ENCODE measurements at places on chromosomes 7 and 10.

DNA sequence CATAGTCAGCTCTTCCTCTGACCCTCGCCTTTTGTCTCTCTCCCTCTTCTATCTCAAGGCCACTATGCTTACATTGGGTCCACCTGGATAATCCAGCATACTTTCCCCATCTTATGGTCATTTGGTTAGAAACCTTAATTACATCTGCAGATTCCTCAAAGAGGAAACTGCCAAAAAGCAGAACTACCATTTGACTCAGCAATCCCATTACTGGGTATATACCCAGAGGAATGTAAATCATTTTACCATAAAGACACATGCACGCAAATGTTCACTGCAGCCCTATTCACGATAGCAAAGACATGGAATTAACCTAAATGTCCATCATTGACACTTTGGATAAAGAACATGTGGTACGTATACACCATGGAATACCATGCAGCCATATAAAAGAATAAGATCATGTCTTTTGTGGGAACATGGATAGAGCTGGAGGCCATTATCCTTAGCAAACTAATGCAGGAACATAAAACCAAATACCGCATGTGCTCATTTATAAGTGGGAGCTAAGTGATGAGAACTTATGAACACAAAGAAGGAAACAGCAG lies 114.8 kb upstream of the NPY start:
- DNase-seq: no peak

GRCh38 chr7:112080978-112081377 lies 125.2 kb downstream of the DOCK4 start:
- DNase-seq: peak; percentile 89

DNA sequence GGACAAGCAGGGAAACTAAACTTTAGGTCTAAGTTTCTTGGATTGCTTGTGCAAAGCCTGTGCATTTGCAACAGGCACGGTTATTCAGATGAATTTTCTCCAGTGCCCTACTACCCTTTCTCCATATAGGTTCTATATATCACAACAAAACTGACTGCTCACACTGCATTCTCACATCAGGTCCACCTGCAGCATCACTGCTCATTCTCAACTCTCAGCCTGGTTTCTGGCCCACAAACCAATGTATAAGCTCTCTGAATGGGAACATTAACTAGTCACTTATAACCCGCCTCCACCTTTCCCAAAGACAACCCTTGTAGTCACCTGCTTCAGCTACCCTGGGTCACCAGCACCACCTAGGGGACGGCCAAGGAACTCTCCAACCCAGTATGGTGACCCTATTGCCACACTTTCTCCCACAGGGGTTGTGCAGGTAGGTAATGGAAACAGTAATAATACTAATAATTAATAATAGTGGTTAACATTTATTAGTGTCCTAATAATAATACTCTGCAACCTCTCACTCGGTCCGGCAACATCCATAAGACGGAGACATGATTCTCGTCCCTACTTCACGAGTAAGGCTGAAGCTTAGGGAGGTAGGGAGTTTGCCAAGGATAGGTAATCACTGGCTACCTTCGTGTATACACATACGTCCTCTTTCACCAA lies 97.3 kb downstream of the CLEC2L start:
- DNase-seq: no peak

- no peak for DNase-seq
Observed at GRCh38 chr7:136958016-136958415, 89.6 kb downstream of the CHRM2 start.

- DNase-seq: no peak
Observed at GRCh38 chr7:22361795-22362194, 4.8 kb upstream of the RAPGEF5 start.

GRCh38 chr7:19305698-19306097 lies 160.5 kb upstream of the FERD3L start:
- DNase-seq: no peak

DNA sequence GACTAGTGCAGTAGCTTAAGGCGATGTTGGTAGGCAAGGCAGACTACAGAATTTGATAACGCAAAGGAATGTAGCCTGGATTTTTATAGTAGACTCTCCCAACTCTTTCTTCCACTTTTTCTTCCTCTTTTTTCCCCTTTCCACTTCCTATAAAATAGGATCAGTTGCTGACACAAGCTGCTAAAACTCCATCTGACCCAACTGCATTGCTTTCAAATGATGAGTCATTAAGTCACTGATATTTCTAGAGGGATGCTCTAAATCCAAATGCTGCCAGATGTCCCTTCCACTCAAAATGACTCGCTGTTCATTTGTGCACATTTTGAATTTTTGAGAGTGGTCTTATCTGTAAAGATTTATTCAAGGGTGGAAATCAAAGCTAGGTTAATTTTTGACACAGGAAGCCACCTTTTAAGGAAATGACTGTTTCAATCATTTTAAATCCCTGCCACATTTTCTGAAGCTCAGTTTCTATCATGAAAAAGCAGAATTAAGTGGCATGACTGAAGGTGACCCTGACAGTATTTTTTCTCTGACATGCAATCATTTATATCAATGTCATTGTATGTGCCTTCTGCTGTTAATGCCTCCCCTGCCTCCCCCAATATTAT lies 25.8 kb upstream of the SFMBT2 start:
- DNase-seq: no peak

GRCh38 chr7:7424151-7424873 lies 111.4 kb downstream of the COL28A1 start:
- DNase-seq: peak; percentile 78

GRCh38 chr7:129423700-129424410 lies 10.4 kb upstream of the STRIP2 start:
- DNase-seq: no peak

GRCh38 chr7:22129819-22130580 lies 184.3 kb upstream of the CDCA7L start:
- DNase-seq: no peak

DNA sequence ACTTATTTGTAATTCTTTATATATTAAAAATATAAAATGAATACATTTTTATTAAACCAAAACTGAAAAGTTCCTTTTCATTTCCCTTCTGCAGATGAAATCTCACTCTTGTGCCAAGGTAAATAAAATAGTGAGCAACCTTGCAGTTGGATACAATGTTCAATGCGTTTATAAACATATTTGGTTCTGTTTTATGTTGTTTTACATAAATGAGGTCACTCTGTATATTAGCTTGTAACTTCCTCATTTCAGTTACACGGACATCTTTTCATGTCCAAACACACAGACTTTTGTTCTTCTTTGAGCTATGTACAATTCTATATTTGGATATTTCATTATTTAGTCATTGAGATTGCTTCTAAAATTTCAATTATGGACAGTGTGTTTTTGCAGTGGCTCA lies 107.7 kb downstream of the BBS9 start:
- DNase-seq: no peak

GRCh38 chr7:113828581-113828980 lies 90.2 kb downstream of the PPP1R3A start:
- no peak for DNase-seq

DNA sequence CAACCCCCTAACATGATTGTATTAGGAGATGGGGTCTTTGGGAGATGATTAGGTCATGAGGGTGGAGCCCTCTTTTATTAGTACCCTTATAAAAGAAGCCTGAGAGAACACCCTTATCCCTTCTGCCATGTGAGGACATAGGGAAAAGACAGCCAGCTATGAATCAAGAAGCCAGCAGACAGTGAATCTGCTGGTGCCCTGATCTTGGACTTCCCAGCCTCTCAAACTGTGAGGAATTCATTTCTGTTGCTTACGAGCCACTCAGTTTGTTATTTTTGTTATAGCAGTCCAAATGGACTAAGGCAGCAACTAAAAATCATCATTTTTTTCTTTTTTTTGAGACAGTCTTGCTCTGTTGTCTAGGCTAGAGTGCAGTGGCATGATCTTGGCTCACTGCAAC lies 59.8 kb downstream of the SLC18A2 start:
- DNase-seq: no peak

- no peak for DNase-seq
Observed at GRCh38 chr10:126935263-126935946, 30.2 kb downstream of the DOCK1 start.

DNA sequence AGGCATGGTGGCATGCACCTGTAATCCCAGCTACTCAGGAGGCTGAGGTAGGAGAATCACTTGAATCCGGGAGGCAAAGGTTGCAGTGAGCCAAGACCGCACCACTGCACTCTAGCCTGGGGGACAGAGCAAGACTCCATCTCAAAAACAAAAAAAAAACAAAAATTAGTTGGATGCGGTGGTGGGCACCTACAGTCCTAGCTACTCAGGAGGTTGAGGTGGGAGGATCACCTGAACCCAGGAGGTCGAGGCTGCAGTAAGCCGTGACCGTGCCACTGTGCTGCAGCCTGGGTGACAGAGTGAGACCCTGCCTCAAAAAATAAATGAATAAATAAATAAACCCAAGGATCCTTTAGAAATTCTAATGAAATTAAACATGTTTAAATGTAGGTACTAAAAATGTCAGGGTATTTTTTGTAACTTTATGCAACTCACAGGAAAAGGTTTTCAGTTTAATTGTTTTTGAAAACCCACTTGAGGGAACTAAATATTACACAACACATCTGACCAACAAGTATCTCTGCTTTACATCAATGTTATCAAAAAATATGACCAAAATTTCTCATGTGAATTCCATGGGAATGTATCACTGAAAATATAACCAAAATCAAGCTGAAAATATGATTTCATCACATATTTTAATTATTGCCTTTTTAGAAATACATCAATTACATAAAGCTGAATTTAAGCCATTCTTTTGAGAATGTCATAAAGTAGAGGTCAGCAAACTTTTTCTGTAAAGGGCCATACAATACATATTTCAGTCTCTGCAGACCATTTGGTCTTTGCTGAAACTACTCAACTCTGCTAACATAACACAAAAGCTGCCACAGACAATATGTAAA lies 23.9 kb downstream of the UPF2 start:
- DNase-seq: no peak

- no peak for DNase-seq
Observed at GRCh38 chr7:71429083-71429482, 297.1 kb downstream of the GALNT17 start.

DNA sequence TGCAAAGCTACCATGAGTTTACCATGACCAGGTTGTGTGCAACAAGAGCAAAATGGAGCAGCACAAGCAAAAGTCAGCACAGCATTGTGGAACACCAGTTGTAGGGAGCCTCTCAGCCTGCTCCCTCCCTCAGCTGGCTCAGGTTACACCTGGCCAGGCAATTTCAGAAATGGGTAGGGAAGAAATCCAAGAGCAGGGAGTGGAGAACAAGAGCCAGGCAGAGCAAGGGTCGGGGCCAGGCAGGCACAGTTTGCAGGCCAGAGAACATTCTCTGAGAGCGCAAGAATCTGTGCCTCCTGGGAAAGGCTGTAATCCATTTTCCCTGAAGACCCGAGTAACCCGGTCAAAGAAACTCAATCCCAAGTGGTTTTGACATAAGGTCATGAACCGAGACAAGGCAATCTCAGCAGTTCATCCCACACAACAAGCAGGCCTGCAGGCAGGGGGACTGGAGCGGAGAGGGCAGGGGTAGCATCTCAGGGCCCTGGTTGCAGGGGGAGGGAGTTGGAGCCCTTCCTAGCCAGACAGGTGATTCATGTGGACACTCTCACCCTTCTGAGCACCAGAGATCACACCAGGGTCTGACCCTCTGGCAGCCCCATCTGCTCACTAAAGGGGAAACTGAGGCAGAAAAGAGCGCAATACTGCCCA lies 258.4 kb downstream of the PLXNA4 start:
- no peak for DNase-seq

DNA sequence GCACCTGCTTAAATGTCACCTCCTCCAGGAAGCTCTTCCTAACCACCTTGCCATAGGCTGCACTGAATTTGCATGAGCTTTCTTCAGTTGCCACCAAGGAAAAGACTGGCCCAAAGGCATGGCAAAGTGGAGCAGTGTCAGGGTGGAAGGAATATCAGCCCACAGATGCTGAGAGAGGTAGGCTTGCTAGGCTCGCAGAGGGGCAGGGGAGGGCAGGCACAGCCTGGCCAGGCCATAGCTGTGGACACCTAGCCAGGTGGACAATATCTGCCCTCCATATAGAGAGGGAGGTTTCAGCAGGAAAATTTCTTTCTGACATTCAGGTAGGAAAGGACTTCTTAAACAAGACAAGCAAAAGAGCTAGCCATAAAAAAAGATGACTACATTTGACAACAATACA lies 166.3 kb downstream of the GRID1 start:
- DNase-seq: no peak

DNA sequence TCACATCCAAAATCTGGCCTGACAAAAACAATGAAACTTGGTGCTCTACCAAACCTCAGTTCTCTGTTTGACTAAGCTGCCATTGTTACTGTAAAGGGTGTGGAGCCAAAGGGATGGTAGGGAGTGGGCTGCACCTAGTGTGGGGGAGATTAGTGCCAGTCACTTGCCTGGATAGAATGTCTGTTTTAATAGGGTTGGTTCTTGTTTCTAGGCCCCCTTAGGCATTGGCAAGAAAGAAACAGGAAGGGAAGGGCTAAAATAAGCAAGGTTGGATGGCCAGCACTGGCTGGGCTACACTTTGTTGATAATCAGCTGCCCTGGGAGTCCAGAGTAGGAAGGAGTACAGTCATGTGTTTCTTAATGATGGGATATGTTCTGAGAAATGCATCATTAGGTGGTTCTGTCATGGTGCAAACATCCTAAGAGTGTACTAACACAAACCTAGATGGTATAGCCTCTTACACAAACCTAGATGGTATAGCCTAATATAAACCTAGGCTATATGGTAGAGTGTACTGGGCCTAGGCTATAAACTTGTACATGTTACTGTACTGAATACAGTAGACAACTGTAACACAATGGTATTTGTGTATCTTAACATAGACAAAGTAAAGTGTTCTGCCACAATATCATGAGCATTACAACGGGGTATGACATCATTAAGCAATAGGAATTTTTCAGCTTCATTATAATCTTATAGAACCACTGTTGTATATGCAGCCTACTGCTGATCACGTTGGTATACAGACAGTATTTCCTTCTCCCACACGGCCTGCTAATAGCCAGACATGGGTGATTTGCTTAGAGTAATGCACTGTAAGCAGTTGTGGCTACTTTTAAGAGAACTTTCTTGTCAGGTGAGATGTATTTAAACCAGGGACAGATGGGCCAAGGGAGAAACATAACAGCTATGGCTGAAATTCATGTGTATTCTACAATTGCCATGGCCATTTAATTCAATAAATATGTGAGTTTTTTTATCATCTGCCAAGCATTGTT lies 15.4 kb downstream of the BBIP1 start:
- no peak for DNase-seq

GRCh38 chr7:91064052-91064451 lies 200.2 kb upstream of the FZD1 start:
- no peak for DNase-seq

- no peak for DNase-seq
Observed at GRCh38 chr7:101717628-101718357, 88.7 kb upstream of the MYL10 start.

GRCh38 chr10:112839928-112840654 lies 110.0 kb upstream of the TCF7L2 start:
- no peak for DNase-seq

DNA sequence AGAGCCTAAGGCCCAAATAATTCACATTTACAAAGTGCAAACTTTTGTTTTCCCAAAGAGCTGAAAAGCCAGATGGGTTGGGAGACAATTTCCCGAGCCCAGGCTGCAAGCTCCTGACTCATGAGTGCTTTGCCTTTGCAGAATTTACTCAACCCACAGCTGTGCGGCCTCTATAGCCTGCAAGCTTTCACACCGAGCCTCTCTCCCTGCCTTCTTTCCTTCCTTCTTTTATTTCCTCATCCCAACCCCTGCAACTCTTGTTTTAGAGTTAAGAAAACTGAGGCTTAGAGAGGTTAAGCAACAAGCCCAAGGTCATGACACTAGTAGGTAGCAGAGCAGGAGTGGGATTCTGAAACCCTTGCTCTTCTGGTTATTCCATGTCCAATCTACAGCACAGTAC lies 203.0 kb upstream of the GPR26 start:
- DNase-seq: no peak

- no peak for DNase-seq
Observed at GRCh38 chr7:29435167-29435566, 128.5 kb upstream of the PRR15 start.

All from kidney glomerular epithelial cell (primary cell).